ENCODE measurements at places on chromosomes 5 and 9.
A peak's percentile ranks its signal among the peaks of the same experiment; 100 is the strongest.

GRCh38 chr9:20290257-20290656 lies 332.0 kb downstream of the MLLT3 start:
- DNase-seq, result no peak

- DNase-seq, result no peak
Observed at GRCh38 chr9:68546596-68547390, 6.1 kb upstream of the TMEM252 start.

DNA sequence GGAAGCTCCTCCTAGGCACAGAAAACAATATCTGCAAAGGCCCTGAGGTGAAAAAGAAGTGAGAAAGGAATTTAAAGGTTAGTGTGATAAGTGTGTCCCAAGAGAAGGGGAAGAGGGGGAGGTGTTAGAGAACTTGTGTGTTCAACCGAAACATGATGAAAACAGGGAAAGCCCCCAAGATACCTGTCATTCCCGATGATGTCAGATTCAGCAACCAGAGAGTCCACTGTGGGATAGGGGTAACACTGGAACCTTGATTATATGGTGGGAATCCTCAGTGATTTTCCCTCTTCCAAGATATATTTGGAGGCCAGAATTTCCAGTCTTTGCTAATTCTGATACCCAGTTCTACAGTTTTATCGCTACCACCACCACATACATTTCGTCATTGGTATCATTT lies 15.5 kb upstream of the BNC2 start:
- no peak for DNase-seq

DNA sequence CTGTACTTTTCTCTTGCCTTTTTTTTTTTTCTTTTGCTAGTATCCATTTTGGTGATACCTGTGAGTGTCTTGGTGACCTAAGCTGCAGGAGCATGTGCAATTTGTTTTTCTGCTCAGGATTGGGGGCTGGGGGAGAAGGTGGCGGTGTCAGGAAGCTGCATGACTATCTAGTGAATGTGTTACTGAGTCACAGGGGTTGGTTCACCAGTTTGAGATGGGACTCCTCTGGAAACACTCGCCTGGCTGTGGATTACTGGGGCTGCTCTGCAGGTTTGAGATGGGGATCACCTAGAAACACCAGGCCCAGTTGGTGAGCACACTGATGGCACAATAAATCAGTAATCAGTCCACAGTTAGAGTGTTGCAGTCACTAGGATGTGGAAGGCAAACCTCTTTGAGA lies 447.9 kb downstream of the SPATA31D1 start:
- no peak for DNase-seq

DNA sequence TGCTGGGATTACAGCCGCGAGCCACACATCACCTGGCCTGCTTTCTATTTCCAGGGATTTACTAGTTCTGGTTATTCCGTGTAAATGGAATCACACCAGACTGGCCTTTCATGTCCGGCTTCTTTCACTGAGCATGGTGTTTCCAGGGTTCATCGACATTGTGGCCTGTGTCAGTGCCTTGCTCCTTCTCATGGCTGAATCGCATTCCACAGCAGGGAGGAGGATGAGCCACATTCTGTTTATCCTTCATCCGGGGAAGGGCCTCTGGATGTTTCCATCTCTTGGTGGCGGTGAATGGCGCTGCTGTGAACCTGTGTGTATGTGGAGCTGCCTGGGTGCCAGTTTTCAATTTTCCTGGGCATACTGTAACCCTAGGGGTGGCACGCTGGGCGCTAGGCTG lies 58.7 kb upstream of the RNU6ATAC start:
- no peak for DNase-seq

GRCh38 chr5:52773342-52773741 lies 14.4 kb upstream of the ITGA1 start:
- DNase-seq, result no peak

GRCh38 chr5:139835656-139836055 lies 40.0 kb downstream of the PSD2 start:
- no peak for DNase-seq

DNA sequence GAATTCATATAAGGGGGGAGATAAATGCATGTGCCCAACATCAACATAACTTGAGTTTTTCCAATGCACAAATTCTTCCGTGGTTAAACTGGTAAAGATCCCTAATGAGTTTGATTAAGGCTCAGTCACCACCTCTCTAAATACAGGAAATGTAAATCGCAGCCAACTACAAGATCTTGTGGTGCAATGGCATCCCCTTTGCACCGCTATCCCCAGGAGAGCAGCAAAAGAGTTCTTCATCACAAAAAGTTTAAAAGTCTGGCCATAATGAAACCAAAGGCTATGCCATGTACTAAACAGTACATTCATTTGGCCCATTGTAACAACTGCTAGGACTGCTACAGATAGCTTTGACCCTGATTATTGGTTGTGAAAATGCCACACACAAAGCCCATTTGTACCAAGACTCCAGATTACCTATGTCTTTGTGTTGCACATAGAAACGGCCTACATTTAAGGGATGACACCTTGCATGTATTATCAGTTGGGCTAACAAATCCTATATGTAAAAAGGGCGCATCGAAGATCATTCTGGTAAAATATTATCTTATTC lies 44.5 kb downstream of the ZNF608 start:
- DNase-seq, result no peak

GRCh38 chr9:133054194-133054890 lies 7.4 kb upstream of the CEL start:
- no peak for DNase-seq

- DNase-seq, result no peak
Observed at GRCh38 chr5:163578652-163579051, 73.2 kb downstream of the MAT2B start.

GRCh38 chr5:11390291-11390767 lies 513.9 kb downstream of the CTNND2 start:
- DNase-seq, result no peak

DNA sequence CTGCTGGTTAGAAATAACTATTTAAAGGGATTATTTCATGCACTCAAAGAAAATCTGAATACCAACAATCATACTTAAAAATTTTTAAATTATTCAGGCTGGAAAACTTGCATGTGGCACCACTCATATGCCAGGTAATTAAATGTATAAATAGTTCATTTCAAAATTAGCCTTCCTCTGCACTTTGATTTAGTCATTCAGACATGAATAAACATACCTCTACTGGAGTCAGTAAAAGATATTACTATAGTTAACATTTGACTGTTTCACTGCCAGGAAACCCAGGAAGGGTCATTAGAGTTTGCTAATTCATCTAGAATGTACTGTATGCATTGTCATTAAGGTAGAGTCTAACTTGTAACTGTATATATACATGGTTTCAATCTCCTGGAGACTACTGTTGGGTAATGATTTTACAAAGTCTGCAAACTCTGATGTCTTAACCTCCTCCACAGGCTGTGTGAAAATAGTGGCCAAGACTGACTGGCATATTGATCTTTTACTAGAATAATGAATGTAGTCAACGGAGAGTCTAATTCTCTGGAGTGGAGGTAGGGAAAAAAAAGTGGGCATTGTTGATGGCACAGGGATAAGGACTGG lies 43.7 kb downstream of the TEX10 start:
- no peak for DNase-seq

DNA sequence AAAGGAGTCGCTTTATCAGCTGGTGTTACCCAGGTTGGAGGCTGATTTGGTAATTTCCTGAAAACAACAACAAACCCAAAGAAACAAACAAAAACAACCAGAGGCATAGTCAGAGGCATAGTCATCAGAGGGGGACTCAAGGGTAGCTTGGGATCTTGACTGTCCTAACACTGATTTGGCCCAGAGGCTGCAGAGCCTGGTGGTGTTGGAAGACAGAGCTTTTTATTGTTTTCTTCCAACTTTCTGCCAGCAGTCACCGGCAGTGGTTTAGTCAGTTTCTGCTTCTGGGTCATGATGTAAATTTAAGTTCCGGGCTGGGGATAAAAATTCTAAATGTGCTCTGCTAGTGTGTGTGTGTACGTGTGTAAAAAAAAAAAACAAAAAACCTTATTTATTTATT lies 23.5 kb upstream of the NKX2-5 start:
- no peak for DNase-seq

DNA sequence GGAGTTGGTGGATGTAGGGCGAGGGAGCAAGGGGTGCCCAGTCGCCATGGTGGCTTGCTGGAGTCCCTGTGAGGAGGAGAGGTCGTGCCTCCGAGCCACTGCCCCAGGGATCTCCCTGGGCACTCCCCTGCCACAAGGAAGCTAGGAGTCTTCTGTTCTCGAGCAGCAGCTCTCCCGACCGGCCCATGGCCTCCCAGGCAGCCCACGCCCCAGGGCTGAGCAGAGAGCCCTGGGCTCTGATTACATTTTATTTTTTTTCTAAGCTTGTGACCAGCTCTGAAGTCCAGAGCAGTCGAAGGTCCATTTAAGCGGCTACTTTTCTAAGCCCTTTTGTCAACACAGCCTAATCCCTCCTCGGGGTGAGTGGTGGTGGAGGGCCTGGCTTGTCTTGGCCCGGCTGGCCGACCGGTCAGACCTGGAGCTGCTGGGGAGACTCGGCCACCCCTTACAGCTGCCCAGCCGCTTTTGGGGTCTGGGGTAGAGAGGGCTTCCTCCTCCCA lies 2.1 kb downstream of the RXRA start:
- peak; percentile 76 for DNase-seq

GRCh38 chr5:28253431-28253830 lies 1215.0 kb upstream of the CDH9 start:
- no peak for DNase-seq

DNA sequence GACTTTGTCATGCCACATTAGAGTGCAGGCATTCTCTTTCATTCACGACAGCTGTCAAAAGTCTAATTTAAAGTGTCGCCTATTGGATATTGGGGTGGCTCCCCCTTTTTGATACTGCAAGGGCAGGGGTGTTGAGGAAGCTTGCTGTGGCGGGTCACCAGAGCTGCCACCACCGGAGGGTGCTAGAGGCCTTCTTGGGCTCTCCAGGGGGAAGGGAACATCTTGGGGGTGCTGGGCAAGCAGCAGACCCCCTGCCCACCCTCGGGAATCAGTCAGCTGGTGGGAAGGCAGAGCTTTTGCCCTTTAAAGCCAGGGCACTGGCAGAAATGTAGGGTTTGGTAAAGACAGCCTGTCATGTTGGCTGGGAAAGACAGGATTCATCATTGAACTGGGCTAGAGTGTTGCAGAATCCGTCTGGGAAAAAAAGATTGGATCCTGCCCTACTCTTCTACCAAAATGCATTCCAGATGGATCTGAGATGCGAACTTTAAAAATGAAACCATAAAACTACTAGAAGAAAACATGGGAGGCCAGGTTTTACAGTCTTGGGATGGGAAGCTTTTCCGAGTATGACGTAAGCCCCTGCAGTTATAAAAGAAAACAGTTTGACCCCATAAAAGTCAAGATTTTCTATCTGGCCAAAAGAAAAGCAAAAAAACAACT lies 22.3 kb downstream of the COL5A1 start:
- DNase-seq, result peak; percentile 62

DNA sequence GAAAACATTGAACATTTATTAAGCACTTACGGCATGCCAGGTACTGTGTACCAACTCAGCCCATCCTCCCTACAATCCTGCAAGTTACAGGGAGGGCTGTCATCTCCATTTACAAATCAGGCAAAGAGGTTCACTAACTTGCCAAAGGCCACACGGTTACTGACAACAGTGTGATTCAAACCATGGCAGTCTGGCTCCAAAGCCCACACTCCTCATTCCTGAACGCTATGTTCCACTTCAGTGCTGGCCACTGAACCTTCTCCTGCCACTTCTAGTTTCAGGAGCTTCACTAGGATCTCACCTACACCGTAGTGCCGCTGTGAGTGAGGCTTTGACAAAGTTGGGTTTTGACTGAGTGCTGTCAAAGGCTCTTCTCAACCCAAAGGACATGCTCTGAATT lies 7.2 kb upstream of the LIFR start:
- DNase-seq, result no peak

GRCh38 chr5:137825165-137825564 lies 42.5 kb upstream of the MYOT start:
- DNase-seq, result no peak

DNA sequence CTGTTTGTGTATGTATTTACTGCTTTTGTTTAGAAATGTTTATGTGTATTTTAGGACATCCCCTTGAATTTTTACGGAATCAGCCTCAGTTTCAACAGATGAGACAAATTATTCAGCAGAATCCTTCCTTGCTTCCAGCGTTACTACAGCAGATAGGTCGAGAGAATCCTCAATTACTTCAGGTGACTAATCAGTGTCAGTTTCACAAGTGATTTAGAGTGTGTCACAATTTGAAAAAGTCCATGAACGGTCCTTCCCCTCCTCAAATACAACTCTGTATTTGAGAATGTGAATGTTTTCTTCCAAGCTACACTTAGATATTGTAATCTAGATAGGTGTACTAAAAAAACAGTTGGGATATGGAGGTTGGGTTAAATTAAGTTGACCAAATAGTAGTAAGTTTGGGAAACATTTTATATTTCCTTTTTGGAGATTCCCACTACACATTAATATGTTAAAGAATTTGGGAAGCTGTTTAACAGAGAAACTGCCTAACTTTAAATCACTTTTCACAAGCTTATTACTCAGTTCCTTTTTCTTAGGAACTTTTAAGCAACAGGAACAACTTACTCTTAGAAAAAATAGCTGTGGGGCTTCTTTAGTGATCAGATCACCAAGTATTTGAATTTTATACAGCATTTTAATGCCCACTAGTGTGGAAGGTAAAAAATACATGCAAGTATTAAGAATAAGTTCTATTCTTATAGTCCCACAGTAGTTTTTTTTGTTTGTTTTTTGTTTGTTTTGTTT lies 40.9 kb downstream of the RAD23B start:
- no peak for DNase-seq

- no peak for DNase-seq
Observed at GRCh38 chr5:88399561-88399960, 130.9 kb upstream of the TMEM161B start.

DNA sequence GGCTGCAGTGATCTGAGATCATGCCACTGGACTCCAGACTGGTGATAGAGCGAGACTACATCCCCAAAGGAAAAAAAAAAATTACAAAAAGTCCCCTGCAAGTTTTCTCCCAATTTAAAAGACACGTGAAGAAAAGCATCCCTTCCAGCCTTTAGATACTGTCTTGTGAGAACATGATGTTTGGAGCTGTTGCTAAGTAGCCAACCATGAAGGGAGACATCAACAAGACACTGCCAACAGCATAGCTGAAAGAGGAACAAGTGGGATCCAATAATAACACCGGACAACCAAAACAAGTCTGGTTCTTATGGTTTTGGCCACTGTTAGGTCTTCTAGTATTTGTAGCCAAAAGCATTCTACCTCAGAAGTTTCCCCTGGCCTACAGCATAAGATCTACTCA lies 118.9 kb upstream of the CCDC180 start:
- DNase-seq, result no peak

Data from adipocyte (in vitro differentiated cells).